ENCODE measurements at places on chromosomes 2 and 18.

DNA sequence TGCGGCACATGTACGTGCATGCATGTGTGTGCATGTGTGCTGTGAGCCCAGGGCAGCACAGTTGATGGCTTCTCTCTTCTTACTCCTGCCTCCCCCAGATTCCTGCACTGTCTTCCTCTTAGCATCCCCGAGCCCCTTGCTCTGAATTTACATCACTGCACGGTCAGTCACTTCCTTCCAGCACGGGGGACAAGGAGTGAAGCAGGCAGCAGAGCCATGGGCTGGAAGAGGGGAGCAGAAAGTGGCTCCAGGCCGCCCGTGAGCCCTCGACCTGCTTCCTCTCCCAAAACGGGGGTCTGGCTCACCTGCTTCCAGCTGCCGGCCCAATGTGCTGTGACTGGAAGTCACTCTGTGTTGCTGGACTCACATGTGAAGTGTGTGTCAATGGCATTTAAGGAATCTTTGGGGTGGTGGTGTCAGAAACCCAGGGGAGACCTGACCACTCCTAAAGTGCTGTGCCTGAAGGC, 106.1 kb downstream of the FAM210A start:
- no peak for DNase-seq

GRCh38 chr2:30769891-30770462, 37.3 kb downstream of the CAPN13 start:
- DNase-seq: no peak

DNA sequence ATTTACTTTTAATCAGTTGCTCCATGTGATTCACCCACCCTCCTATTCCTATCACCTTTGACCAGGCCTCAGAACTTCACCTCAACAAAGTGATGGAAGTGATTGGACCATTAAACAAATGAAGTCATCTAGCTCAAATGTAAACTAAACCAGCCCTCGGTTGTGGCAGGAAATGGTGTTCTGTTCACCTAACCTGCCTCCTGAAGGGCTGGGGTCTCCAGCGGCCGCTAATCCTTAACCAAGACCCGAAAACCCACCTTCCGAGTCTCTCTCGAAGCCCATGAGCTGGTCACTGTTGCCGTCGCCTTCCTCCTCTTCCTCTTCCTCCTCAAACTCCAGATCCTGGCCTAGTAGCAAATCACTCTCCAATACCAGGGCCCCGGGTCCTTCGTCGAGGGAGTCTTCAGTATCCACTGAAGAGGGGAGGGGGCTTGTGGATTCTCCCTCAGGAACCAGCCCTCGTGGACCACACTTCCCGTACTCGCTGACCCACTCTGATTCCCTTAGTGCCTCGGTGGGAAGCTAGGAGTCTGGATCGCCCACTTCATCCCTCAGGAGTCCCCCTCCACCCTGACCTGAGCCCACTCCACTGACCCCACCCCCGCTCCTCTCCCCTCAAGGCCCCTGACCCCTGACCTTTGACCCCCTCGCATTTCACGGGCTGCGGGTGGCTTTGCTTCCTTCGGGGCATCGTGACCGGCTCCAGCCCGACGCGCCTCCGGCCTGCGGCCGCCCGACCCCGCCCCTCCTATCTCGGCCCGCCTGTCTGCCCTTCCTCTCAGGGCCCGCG, 503 bp downstream of the ZNF513 start:
- no peak for DNase-seq

- DNase-seq: no peak
Observed at GRCh38 chr2:183123959-183124221, 353 bp upstream of the NUP35 start.

DNA sequence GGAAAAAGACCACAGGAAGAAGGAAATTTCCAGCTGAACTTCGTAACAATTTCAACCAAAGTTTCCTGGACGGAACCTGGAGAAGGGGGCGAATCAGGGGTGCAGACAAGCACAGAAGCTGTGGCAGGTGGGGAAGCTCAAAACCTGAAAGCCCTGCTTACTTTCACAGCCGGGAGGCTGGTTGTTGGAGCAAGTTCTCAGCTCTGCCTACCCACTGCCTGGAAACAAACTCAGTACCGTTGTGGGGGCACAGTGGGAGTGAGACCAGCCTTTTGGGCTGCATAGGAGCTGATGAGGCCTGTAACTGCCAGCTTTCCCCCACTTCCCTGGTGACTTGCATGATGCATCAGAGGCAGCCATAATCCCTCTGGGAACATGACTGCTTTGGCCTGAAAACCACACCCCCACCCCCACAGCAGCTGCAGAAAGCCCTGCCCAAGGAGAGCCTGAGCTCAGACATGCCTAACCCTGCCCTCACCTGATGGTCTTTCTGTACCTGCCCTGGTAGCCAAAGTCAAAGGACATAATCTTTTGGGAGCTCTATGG, 207.0 kb upstream of the VWC2L start:
- DNase-seq: no peak

GRCh38 chr2:3626812-3627499, 31.0 kb upstream of the ALLC start:
- no peak for DNase-seq

GRCh38 chr18:22840606-22841144, 92.5 kb upstream of the RBBP8 start:
- no peak for DNase-seq

DNA sequence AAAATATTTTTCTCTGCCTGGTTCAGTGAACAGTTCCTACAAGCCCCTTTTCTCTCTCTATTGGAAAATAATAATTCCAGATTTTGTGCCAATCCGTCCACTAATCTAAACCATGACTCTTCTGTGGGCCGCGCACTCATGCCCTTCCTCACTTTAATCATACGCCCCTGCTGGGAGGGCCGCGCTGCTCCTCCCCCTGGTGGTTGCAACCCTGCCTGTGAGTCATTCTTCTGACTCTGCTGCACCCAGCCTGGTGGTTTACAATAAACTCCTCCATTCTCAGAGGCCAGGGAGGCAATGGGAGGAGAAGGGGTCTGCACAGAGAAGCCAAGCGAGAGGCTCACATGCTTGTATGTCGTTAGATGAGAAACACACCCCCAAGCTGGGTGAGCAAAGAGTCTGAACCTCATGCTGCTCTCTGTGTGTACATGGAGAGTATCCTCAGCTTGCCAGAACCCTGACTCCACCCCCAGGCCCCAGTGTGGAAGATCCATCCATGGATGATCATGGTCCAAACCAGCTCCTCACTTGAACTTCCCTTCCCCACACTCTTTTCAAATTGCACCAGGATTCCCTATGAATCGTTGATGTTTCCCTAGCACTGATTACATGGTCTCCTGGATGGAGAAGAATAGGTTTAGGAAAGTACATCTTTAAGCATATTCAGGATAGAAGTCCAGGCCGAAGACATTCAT, 228.9 kb downstream of the ANKRD30B start:
- DNase-seq: no peak

- no peak for DNase-seq
Observed at GRCh38 chr2:125168442-125168841, 1143.4 kb downstream of the CNTNAP5 start.

DNA sequence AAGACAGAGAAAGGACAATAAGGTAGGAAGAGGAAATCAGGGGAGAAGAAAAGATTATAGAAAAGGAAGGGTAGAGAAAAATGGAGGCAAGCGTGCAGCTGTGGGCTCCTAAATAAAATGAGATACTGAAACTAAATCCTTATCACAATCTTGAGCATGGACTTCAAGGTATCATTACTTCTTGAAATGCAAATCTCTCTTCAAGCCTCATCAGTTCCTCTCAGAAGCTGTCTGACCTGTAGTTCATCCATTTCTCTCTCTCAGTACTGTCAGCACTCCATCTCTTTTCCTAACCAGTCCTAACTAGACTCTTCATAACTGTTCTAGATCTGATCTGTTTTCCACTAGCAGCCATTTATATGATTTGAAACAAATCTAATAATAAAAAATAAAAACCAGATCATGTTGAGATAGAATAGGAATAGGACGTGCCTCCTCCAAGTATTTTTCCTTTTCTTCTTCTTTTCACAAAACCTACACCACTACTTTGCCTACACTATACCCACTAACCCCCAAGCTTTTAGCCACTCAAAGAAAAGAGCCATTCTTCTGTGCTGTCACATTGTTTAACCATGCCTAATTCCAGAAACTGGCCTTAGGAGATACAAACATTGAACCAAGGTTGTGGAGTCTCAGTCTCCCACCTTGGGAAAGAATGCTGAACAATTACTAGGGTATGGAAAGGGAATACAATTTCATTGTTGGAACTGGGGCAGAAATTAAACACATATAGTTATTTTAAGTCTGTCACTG, 21.1 kb downstream of the BABAM2 start:
- no peak for DNase-seq

GRCh38 chr2:33104052-33104623, 157.4 kb downstream of the LTBP1 start:
- no peak for DNase-seq

GRCh38 chr2:242060212-242060835, 190.8 kb downstream of the RTP5 start:
- DNase-seq: peak; percentile 18

GRCh38 chr18:46916551-46917107, 678 bp downstream of the PIAS2 start:
- DNase-seq: no peak

DNA sequence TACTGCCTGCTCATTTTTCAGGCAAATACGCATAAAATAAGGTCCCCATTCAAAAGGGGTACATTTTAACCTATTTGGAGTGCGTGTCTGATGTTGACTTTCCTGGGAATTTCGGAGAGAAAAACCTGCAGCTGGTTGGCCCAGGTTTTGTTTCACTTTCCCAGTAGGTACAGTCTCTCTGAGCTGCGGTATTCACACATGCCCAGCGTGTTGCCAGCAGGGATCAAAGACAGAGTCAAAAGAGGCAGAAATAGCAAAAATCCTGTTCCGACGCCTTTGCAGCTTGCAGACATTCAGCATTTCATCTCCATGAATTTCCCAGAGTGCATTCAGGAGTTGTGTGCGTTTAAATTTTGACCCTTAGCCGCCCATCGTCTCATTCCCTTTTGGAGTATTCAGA, 855.4 kb upstream of the CELF4 start:
- DNase-seq: no peak

- no peak for DNase-seq
Observed at GRCh38 chr2:42998721-42999120, 206.3 kb upstream of the HAAO start.

DNA sequence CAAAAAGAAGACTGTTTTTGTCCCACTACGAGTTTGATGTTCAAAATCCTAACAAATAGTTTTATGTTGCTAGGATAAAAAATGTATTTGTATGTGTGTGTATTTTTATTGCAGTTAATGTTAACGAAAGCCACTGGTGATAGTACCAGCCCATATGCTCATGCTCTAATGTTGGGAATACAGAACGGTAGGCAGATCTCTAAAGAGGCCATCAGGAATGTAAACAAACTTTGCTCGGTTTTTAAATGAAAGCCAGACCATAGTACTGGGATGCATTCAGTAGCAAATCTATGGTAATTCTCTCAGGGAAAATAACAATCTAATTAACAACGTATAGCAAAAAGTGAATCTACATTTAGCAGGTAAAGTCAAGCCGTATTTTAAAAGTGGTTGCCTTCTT, 208.1 kb downstream of the NEDD4L start:
- DNase-seq: no peak

- no peak for DNase-seq
Observed at GRCh38 chr18:29060349-29060748, 883.4 kb upstream of the CDH2 start.

GRCh38 chr2:180006231-180006630, 866 bp downstream of the CWC22 start:
- no peak for DNase-seq

DNA sequence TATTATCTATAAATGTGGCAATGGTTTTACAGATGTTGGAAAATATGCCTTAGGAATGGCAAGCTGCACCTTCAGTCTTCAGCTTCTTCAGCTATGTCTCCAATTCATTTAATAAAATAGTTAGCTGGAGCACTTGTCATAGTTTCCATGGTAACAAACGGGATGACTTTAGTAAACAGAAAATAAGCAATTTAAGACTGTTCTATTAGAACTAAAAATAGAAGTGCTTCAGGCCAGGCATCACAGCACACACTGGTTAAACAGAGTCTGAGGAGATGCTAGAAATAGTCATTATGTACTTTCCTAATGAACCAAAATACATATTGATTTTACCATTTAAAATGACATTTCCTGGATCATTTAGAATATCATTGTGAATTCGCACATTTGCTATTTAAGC, 195.0 kb downstream of the GCA start:
- DNase-seq: no peak

- DNase-seq: no peak
Observed at GRCh38 chr2:55420871-55421270, 1.2 kb upstream of the CCDC88A start.

GRCh38 chr2:224055101-224055500, 16.0 kb upstream of the SERPINE2 start:
- no peak for DNase-seq

DNA sequence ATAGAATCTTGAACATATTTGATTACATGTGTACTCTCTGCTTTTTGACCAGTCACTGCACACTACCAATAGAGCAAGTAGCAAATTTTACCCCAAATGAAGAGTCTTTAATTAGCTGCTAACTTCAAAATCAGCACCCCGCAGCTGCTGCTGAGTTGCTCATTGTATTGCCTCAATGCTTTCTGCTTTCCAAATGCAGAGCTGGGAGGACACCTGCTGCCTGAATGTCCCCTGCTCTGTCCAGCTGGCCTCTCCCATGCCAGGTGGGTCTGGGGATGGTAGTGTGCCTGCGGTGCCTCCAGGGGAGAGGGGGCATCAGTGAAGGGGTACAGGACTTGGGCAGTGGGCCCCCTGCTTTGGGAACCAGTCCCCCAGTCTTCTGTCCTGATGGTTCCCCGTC, 184.8 kb downstream of the PRKCE start:
- DNase-seq: no peak

- DNase-seq: no peak
Observed at GRCh38 chr2:152054593-152054992, 44.3 kb downstream of the CACNB4 start.

DNA sequence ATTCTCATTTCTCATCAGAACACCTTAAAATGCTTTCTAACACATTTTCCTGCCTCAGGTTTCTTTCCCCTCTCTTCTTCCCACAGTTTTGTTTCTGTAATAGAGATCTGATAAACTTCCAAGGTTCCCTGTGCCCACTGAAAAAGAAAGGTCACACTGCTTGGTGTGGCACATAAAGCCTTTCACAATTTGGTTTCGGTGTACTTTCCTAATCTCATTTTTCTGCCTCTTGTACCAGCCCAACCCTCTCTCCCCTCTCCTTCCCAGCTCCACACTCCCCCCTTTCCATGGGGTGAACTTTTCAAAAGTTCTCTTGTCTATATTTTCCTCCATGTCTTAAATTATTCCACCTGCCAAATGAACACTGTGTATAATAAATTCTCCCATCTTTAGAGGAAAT, 7.2 kb downstream of the EIF2AK3 start:
- no peak for DNase-seq

- no peak for DNase-seq
Observed at GRCh38 chr2:156470975-156471583, 34.9 kb downstream of the GPD2 start.

- DNase-seq: no peak
Observed at GRCh38 chr2:152380261-152381055, 45.5 kb downstream of the FMNL2 start.

GRCh38 chr2:227759411-227760118, 13.9 kb downstream of the SCYGR8 start:
- DNase-seq: no peak

GRCh38 chr2:176079831-176080539, 3.8 kb downstream of the EVX2 start:
- no peak for DNase-seq

All from glomerular endothelial cell (primary cell).